ENCODE measurements at places on chromosomes 5 and 9.

DNA sequence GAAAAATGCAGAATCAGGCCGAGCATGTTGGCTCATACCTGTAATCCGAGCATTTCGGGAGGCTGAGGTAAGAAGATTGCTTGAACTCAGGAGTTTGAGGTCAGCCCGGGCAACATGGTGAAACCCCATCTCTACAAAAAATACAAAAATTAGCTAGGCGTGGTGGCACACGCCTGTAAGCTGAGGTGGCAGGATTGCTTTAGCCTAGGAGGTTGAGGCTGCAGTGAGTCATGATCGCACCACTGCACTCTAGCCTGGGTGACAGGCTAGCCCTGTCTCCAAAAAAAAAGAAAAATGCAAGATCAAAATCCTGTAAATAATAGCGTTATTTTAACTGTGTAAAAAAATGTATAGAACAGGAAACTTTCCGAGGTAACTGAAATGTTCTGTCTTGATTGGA lies 39.4 kb downstream of the RNF44 start:
- DNase-seq, result no peak

DNA sequence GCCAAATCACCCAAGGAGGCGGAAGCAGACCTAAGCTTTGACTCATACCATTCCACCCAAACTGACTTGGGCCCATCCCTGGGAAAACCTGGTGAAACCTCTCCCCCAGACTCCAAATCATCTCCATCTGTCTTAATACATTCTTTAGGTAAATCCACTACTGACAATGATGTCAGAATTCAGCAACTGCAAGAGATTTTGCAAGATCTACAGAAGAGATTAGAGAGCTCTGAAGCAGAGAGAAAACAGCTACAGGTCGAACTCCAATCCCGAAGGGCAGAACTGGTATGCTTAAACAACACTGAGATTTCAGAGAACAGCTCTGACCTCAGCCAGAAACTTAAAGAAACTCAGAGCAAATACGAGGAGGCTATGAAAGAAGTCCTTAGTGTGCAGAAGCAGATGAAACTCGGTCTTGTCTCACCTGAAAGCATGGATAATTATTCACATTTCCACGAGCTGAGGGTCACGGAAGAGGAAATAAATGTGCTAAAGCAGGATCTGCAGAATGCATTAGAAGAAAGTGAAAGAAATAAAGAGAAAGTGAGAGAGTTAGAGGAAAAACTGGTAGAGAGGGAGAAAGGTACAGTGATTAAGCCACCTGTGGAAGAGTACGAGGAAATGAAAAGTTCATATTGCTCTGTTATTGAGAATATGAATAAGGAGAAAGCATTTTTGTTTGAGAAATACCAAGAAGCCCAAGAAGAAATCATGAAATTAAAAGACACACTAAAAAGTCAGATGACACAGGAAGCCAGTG lies 15.8 kb upstream of the TTC23L start:
- DNase-seq, result no peak

DNA sequence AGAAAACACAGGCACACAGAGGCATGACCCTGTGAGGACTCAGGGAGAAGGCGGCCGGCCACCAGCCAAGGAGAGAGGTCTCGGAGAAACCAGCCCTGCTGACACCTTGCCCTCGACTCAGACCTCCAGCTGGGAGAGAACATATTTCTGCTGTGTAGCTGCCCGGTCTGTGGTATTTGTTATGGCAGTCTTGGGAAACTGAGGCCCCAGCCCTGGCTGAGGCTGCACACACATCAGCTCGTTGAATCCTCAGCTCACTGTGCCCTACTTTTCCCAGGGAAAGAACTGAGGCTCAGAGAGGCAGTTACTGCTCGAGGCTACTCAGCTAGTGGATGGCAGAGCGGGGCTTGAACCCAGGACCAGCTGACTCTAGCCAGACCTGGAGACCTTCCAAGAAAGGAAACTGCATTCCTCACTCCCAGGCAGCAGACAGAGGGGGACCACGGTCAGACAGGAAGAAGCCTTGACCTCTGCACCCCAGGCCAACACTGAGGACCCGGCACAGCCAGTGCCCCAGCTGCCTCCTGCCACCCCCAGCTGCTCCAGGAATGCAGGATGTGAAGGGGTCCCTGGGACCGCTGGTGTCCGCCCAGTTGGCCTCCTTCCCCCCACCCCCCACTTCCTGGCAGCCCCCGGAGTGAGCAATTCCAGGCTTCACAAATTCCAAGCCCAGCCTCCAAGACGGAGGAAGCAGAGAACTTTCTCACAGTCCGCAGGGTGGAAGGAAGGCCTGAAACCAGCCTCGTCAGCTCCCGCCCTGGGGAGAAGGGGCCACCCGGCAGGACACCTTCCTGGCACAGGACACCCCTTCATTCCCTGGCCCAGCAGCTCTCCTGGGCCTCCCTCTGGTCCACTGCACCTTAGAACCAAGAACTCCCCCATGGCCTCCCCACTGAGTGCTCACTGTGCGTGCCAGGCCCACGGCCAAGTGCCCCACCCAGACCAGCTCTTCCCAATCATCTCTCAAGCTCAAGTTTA lies 69.9 kb downstream of the LRSAM1 start:
- DNase-seq, result no peak

DNA sequence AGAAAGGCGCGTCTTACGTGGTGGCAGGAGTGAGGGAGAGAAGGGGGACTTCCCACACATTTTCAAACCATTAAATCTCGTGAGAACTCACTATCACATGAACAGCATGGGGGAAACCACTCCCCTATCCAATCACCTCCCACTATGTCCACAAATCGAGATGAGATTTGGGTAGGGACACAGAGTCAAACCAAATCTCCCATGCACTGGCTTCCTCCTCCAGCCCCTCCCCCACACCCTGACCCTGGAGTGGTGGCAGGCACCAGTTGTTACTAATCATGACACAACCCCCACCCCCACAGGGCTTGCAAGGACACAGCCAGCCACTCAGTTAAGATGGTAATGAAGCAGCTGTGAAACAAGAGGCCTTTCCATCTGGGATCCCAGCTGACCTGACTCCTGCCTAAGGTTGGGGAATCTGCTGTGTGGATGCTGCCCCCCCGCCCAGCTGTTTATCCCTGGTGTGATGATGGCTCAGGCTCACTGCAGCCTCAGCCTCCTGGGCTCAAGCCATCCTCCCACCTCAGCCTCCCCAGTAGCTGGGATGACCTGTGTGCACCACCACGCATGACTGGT lies 57.1 kb upstream of the FUBP3 start:
- no peak for DNase-seq

GRCh38 chr5:92119110-92119509 lies 736.0 kb upstream of the ARRDC3 start:
- DNase-seq, result no peak

GRCh38 chr9:4890929-4891328 lies 94.1 kb upstream of the JAK2 start:
- DNase-seq, result no peak

DNA sequence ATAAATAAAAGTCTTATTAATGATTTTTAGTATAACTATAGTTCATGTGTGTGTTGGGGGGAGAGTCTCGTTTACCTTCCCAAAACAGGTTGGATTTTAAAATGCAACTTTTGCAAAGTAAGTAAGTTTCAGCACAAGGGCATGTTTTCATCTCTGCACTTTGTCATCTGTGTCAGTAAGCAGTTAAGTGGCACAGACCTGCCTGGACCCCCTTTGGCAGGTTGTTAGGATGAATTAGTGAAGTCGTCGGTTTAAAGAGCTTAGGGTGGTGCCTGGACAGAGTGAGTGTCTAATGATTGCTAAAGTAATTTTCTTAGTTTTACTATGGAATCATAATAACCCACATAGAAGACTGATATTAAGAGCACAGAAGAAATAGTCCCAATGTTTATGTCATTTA lies 74.9 kb downstream of the TRIO start:
- DNase-seq, result no peak

DNA sequence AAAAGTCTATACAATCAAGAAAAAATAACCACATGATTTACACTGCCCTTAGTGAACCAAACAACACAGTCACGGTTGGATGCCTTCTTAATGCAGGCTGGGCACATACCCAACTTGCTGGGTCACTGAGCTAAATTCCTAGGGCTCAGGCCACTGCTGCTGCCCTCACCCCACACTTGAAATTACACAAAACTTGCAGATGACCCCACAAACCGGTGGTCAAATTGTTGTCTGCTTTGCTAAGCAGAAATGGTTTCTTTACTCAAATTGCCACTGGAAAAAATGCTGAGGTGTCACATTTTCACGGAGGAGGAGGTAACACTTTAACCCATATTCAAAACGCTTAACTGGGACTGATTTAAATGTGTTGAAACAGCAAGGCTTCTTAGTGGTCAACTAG lies 62.4 kb downstream of the HMHB1 start:
- no peak for DNase-seq

GRCh38 chr5:1763960-1764605 lies 35.6 kb downstream of the MRPL36 start:
- no peak for DNase-seq

DNA sequence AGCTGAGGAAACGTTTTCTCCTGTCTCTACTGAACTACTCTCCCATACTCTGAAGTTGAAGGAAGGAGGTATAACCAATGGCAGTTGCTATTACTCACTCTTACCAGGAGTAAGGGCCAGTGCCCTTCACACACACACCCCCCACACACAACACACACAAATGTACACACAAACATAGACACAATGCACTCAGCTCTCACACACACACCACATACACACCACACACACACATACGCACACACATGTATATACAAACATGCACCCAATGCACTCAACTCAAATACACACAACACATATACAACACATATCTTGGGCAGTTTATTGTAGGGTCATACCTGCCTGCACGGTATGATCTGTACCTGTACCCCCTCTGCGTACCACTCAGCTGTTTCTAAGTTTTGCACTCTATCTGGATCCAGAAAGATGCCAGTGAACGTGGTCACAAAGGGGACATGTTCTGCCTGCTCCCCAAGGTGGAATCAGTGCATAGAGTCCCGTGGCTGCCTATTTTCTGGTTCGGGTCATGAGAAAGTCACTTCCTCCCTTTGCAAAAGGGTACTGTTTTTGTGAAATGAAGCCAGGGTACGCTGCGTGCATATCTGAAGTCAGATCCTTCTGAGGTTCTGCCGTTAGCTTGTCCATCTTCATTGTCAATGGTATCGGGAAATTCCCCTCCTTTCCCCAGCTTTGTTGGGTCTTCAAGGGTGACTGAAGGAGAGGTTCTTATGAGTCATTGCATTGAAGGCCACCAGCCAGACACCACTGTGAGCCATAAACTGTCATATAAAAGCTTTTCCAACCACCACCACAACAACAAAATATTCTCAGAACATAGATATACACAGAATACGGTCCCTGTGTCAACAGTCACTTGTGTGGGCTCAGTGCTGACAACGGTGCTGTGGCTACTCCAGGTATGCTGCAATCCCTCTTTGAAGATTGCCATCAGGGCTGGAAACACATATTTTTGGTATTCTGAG lies 131.9 kb downstream of the UGCG start:
- DNase-seq, result no peak

DNA sequence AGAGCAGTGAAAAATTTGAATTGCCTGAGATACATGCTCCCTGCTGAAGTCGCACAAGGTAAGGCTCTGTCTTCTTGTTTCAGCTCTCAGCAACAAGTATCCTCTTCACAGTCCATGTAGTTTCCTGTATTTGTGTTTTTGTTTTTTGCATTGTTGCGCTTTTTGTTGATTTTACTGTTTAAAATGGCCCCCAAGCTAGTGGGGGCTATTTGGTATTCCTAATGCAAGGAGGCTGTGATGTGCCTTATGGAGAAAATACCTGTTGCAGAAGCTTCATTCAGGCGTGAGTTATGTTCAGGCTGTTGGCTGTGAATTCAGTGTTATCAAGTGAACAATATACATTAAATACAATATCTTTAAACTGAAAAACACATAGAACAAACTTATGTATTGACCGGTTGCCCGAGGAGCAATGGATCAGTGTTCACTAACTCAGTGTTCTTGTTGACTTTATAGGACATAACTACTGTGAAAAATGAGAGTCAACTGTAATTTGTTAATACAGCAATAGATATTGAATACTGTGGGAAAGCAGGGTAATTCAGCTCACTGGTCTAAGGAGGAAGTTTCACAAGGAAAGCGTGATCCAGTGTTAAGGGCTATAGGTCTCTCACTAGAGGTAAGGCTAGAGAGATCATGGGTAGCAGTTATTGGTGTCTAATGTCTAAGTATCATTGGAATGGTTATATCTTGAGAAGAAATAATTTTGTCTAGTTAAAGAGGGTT lies 150.5 kb downstream of the GCNT1 start:
- no peak for DNase-seq

DNA sequence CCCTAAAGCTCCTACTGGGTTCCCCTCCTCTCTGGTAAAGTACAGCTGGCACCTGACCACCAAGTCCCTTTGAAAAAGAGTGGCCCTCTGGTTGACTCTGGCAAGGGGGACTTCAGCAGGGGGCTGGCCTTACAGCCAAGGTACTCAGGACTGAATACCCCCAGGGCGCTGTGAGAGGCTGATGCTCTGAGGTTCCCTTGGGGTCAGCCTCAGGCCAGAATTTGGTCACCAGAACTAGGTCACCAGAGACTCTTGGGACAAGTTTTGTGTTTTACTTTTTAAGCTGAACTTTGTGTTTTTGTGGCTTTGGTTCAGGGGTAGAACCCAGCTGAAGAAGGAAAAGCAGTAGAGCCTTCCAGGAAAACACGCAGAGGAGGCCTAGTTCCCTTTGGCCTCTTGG lies 23.3 kb upstream of the SMU1 start:
- no peak for DNase-seq

GRCh38 chr9:134063088-134063570 lies 4.7 kb downstream of the BRD3 start:
- no peak for DNase-seq

DNA sequence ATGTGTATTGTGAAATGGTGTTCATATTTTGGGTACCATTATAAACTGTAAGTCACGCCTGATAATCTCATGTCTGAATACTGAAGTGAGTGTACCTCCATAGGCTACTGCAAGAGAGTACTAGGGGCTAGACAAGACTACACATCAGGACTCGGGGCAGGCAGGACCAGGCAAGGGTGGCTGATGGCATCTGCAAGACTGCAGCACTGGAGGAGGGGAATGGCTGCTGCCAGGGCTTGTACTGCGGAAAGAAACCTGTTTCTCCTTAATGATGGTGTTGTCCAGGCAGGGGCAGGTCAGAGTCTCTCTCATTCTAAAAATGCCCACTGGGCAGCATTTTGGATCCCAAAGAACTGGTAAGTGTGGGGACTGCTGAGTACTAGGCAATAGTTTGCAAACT lies 172.5 kb downstream of the RAB3C start:
- DNase-seq, result no peak

GRCh38 chr9:80797101-80797829 lies 892.1 kb downstream of the TLE1 start:
- no peak for DNase-seq

DNA sequence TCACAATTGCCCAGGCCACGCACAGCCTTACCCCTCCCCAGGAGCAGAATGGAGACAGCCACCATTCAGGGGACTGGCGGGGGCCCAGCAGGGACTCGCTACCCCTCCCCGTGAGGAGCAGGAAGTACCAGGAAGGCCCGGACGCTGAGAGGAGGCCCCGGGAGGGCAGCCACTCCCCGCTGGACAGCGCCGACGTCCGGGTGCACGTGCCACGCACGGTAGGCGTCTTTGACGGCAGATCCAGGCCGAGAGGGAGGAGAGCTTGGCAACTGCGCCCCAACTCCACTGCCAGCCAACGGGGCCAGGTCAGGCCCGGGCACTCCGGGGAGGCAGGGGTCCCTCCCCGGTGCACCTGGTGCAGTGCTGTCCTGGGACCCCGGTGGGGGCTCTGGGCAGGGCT lies 14.0 kb downstream of the DNLZ start:
- no peak for DNase-seq

- DNase-seq, result no peak
Observed at GRCh38 chr5:141199359-141200235, at the start of gene PCDHB11. Gene PCDHB11, plus strand, starts transcription at chr5:141199627. Its CDS starts 148 bp downstream, at chr5:141199775.
